ENCODE measurements at places on chromosomes 3 and 15.

- H3K4me1 ChIP-seq: no peaks in the 10 kb centered on the region
- no peak overlapping the region for H3K4me3 ChIP-seq
- DNase-seq: no peak
- H3K27ac ChIP-seq: no peak overlapping the region
- no peaks in the 10 kb centered on the region for H3K36me3 ChIP-seq
Observed at GRCh38 chr3:64954995-64955636, 267.3 kb upstream of the ADAMTS9 start.

DNA sequence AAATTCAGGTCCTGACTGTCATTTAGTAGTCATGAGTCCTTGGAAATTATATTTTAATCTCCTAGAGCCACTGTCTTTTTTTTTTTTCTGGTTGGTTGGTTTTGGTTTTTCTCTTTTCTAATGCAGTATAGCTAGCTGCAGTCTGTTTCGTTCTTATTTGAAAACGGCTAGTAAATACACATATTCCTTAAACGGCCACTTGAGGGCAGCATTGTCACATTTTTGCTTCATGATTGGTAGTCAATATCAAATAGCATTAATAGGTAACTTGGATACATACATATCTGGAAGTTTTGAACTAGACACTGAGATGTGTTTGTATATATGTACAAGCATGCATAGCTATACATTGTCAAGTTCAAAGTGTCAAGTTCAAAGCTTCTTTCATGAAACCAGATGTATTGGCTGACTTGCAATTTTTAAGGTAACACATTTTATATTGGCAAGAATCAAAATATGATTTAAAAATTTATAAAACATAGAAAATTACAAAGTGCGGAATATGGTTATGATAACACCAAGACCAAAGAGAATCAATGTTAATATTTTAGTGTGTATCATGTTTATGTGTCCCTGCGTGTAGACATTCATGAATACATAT lies 22.5 kb downstream of the GABRA5 start:
- no peak overlapping the region for H3K27ac ChIP-seq
- H3K36me3 ChIP-seq: no peaks in the 10 kb centered on the region
- H3K27me3 ChIP-seq: no peaks in the 10 kb centered on the region

DNA sequence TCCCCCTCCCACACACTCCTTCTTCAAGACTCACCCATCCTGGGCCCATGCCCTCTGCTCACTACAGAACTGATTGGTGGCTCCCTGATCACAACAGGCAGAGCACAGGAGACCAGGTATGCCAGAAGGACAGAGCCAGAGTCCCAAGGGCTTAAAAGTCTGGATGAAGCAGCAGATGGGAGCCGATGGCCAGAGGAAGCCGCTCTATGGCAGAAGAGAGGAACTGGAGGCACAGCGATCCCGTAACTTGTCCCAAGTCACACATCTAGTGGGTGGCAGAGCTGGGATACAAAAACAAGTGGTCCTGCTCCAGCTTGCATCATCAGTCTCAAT lies 20.7 kb downstream of the ITGA11 start:
- no peaks in the 10 kb centered on the region for H3K4me1 ChIP-seq
- DNase-seq: no peak
- H3K36me3 ChIP-seq: no peaks in the 10 kb centered on the region
- H3K27ac ChIP-seq: no peak overlapping the region
- H3K4me3 ChIP-seq: no peak overlapping the region
- no peaks in the 10 kb centered on the region for H3K27me3 ChIP-seq

GRCh38 chr15:51641490-51642130 lies 19.0 kb upstream of the DMXL2 start:
- H3K27ac ChIP-seq: no peak overlapping the region
- no peaks in the 10 kb centered on the region for H3K36me3 ChIP-seq

- no peak overlapping the region for H3K4me3 ChIP-seq
- no peaks in the 10 kb centered on the region for H3K27me3 ChIP-seq
- H3K27ac ChIP-seq: no peak overlapping the region
- 0 out of 2 replicates have a peak, but pooled peaks cover under 1% of the 10 kb centered on the region for H3K4me1 ChIP-seq
Observed at GRCh38 chr3:16280671-16281070, 15.7 kb downstream of the OXNAD1 start.

DNA sequence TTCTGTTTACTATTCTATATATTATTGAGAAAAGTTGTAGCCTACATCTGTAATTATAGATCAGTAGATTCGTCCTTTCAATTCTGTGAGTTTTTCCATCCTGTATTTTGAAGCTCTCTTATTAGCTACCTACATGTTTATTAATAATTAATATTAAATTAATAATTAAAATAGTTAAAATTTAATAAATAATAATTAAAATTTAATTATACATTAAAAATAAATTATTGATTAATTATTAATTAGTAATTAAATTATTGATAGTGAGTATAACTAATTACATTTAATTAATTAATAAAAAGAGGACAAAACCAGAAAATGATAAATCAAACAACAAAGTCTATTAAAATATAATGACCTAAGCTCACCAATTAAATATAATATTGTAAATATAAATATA lies 606.6 kb upstream of the ROBO1 start:
- DNase-seq: no peak
- H3K4me3 ChIP-seq: no peak overlapping the region
- H3K27me3 ChIP-seq: no peaks in the 10 kb centered on the region
- H3K4me1 ChIP-seq: no peaks in the 10 kb centered on the region
- H3K36me3 ChIP-seq: no peaks in the 10 kb centered on the region

DNA sequence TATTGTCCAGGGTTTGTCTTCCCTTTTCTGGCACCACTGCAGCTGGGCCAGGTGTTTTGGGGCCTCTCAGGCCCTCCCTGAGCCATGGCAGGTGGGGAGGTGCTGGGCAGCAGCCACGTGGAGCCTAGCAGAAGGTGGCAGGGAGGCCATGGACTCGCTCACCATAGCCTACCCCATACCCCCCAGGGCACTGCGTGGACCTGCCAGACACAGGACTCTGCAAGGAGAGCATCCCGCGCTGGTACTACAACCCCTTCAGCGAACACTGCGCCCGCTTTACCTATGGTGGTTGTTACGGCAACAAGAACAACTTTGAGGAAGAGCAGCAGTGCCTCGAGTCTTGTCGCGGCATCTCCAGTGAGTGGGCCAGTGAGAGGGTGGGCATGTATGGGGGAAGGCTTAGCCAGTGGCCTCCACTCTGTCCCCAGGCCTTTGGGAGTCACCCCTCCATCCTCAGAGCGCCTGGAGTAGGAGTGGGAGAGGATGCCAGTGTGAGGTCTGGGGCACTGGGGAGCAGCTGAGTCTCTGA lies 11.9 kb downstream of the SPINT1 start:
- peaks cover 9% of the 10 kb centered on the region for H3K4me1 ChIP-seq
- no peaks in the 10 kb centered on the region for H3K27me3 ChIP-seq
- H3K4me3 ChIP-seq: no peak overlapping the region
- H3K27ac ChIP-seq: no peak overlapping the region

- peaks cover under 1% of the 10 kb centered on the region for H3K36me3 ChIP-seq
- peak overlapping the region; percentile 92 for H3K27ac ChIP-seq
- no peaks in the 10 kb centered on the region for H3K27me3 ChIP-seq
- peaks cover 48% of the 10 kb centered on the region for H3K4me1 ChIP-seq
- DNase-seq: peak; percentile 77
- H3K4me3 ChIP-seq: peak overlapping the region; percentile 26
Observed at GRCh38 chr15:64430000-64430735, 30.2 kb upstream of the ZNF609 start.

DNA sequence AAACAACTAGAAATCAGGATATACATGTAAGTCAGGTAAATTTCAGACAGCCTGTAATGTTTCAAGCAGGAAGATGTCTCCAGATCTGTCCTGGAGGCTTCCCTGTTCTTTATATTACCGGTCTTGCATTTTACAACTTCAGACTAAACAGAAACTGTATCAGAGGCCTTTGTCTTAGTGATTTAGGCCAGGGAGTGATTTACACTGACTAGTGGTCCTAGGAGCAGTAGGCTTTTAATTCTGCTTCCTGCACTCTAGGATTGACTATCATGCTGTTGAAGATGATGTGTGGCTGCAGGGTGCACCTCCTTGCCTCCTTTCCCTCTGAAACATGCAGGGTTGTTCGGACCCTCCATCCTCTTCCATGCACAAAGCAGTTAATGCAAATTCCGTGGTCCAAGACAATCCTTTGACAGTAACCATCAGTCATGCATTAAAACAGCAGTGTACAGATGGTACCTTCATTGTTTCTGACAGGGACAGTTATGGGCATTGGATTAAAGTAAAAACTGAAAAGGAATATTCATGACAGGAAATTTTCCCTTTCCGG lies 27.6 kb downstream of the CHRNA7 start:
- H3K36me3 ChIP-seq: no peaks in the 10 kb centered on the region
- no peak overlapping the region for H3K4me3 ChIP-seq
- no peak overlapping the region for H3K27ac ChIP-seq

DNA sequence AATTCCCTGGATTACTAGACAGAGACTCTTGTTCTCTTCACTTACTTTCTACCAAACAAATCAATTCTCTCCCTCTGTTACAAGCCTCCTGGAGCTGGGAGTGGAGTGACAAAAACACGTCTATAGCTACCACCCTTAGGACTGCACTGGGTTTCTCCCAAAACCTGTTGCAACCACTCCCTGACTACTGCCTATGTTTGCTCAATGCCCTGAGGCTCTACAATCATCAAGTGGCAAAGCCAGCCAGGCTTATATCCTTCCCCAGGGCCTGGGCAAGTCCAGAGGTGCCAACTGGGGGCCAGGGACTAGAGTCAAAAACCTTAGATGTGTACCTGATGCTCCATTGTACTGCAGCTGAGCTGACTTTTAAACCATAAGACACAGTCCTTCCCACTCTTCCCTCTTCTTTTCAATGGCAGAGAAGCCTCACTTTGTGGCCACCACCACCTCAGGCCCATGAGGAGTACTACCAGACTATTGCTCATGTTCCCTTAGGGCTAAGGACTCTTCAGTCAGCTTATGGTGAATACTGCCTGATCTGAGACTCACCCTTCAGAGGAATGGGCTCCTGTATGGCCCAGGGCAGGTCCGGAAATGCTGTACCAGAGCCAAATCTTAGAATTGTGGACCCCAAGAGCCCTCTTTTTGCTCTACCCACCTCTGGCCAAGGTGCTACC lies 125.4 kb upstream of the PLCL2 start:
- H3K4me1 ChIP-seq: no peaks in the 10 kb centered on the region
- H3K36me3 ChIP-seq: no peaks in the 10 kb centered on the region
- no peak overlapping the region for H3K27ac ChIP-seq
- no peak for DNase-seq
- H3K27me3 ChIP-seq: no peaks in the 10 kb centered on the region
- no peak overlapping the region for H3K4me3 ChIP-seq

DNA sequence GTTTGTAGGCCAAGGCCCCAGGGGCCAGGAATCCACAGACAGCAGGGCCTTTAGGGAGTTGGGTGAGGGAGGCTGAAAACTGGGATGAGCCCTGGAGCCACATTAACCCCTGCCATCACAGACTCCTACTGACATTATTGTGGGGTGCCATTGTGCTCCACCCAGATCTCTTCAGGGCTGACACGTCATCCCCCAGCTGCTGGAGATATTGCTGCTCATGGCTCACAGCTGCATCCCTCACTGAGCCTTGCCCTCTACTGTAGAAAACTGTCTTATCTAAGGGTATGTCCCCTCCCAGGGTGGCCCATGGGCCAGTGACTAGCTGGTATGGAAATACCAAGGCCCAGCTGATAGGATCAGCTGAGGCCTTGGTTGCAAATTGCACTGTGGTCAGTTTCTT lies 87.3 kb upstream of the PRR23C start:
- no peaks in the 10 kb centered on the region for H3K27me3 ChIP-seq
- no peaks in the 10 kb centered on the region for H3K36me3 ChIP-seq
- no peak overlapping the region for H3K27ac ChIP-seq
- H3K4me1 ChIP-seq: no peaks in the 10 kb centered on the region
- no peak for DNase-seq

- peak overlapping the region; percentile 90 for H3K4me3 ChIP-seq
- H3K27me3 ChIP-seq: no peaks in the 10 kb centered on the region
- H3K4me1 ChIP-seq: peaks cover 33% of the 10 kb centered on the region
- peak; percentile 49 for DNase-seq
Observed at GRCh38 chr3:51539291-51539941, 897 bp downstream of the RAD54L2 start.

DNA sequence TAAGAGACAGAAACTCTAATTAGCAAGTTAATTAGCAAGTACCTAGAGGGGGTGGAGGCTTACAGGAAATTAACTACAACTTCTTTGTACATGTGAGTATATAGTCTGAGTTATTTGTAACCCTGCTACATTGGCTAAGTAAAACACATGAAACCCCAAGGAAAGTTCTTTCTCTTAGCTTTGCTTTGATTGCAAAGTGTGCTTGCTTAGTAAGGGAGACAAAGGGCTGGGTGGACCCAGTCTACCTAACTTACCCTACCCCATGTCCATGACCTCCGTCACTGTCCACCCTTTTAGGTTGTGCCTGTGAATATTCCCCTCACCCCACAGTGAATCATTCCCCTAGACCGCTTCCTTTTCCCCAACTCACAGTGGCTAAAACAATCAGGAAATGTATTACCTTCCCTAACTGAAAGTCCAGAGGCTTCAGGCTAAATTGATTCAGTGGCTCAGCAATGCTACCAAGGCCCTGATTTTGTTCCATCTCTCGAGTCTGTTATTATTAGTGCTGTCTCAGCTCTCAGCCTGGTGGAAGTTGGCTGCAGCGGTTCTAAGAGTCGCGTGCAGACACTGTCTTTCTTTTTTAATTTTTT lies 31.1 kb upstream of the RYR3 start:
- no peak overlapping the region for H3K27ac ChIP-seq
- no peak overlapping the region for H3K4me3 ChIP-seq
- H3K4me1 ChIP-seq: peaks cover 12% of the 10 kb centered on the region
- no peaks in the 10 kb centered on the region for H3K27me3 ChIP-seq

DNA sequence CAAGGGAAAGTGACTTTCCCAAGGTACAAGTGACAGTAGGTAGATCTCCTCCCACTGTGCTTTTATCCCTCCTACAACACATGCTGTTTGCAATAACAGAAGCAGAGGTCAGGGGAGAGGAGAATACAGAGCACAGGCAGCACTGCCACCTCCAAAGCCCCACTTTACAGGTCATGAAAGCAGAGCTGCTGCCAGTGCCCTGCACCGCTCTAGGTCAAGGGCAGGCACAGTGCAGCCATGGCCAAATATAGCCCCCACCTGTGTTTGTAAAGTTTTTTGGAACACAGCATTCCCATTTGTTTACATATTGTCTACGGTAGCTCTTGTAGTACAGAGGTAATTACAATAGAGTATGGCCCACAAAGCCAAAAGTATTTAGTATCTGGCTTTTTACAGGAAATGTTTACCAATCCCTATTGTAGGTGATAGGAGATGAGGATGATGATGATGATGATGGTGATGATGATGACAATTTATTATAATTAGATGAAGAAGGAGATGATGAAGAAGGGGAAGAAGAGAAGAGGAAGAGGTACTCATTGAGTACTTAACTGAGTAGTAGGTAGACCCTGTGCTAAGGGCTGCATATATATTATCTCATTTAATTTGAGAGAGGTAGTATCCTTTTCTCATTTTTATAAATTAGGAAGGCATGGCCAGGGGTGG lies 20.4 kb downstream of the HDC start:
- H3K36me3 ChIP-seq: no peaks in the 10 kb centered on the region
- DNase-seq: no peak
- H3K4me1 ChIP-seq: peaks cover 16% of the 10 kb centered on the region
- H3K4me3 ChIP-seq: no peak overlapping the region

- H3K27ac ChIP-seq: peak overlapping the region; percentile 8
- no peaks in the 10 kb centered on the region for H3K27me3 ChIP-seq
- H3K4me3 ChIP-seq: no peak overlapping the region
- H3K36me3 ChIP-seq: no peaks in the 10 kb centered on the region
- no peak for DNase-seq
Observed at GRCh38 chr3:60303160-60303559, 948.1 kb downstream of the FHIT start.

- no peaks in the 10 kb centered on the region for H3K27me3 ChIP-seq
- H3K4me3 ChIP-seq: no peak overlapping the region
- H3K27ac ChIP-seq: no peak overlapping the region
- no peak for DNase-seq
Observed at GRCh38 chr3:102353805-102354204, 81.0 kb upstream of the ZPLD1 start.
